GM19239 (cell line): ENCODE measurements at places on chromosomes 5 and 9.

GRCh38 chr9:80134487-80134886 is 562.7 kb downstream of the TLE4 start:
- DNase-seq = no peak

- DNase-seq = no peak
These were observed 6.1 kb downstream of the PRDM6 start for GRCh38 chr5:123094919-123095797.

DNA sequence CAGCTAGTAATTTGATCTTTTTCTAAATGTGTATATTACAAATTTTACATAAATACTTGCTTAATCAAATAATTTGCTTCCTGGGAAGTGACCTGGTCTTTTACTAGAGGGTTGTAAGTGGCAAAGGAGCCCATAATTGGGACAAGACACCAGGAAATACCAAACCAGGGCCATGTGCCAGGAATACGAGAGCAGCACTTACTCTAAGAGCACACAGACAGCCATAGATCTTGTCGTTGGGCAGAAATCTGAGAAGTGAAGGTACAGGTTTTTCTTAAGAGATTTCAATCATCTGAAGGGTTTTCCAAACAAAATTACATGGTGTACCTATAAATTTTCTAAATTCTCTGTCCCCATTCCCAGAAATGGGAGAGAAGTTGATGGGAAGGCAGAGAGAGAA is 179.3 kb downstream of the HINT1 start:
- DNase-seq = no peak

- no peak for DNase-seq
These were observed 437.9 kb downstream of the CSNK1G3 start for GRCh38 chr5:123949807-123950340.

- no peak for DNase-seq
These were observed 42.7 kb downstream of the PTPN3 start for GRCh38 chr9:109455391-109455790.
